ENCODE measurements at places on chromosomes 1 and 21.
A peak's percentile ranks its signal among the peaks of the same experiment; 100 is the strongest.

DNA sequence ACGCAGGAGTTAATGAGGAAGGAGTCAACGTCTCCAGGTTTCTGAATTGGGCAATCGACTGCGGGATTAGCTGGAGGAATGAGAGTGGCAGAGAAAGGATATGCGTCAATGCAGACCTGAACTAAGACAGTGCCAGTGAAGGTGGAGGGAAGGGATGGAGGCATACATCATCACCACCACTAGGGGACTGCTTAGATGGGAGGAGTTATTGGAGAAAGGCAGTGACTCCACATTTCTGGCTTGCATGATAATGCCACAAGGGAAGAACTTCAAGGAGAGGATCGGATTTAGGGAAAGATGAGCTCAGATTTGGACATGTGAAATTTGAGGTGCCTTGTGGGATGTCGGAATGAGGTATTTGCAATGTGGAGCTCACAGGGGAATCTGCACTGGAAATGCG, 17.5 kb downstream of the VASH2 start:
- DNase-seq: peak; percentile 80

- DNase-seq: peak; percentile 98
Measured at GRCh38 chr1:115277276-115277675, 60.8 kb downstream of the NGF start.

DNA sequence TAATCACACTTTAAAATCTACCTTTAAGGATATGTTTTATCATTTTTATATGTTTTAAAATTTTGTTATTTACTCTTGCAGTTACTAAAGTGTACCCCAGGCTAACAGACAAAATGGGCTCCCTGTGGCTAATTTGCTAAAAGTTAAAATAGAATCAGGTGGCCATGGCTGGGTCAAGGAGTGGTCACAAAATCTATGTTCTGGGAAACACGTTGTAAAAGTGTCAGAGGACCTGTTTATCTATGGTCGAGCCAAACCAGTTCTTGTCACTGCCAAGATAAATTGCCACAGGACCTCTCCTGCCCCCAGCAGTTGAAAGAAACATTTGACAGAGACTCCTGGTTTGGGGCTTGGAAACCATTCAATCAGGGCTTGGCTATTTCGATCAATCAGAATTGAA, 21.2 kb upstream of the TTLL7 start:
- DNase-seq: no peak

GRCh38 chr1:44934791-44935190, 51.6 kb downstream of the EIF2B3 start:
- DNase-seq: no peak

DNA sequence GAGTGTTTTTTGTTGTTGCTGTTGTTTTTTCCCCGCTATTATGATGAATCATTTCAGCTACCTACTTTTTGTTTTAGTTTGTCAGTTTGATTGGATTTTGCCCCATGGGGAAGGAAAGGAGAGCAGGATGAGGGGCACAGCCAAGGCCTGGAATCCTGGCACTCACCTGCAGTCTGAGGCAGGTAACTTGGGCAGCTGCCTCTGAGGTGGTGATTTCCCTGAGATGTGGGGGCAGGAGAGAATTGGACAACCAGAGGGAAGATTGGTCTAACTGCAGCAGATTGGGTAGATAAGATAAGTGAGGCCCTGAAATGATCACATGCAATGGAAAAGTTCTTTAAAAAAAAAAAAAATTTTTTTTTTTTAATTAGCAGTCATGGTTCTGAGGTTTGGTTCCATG, 1.5 kb upstream of the LAX1 start:
- DNase-seq: no peak

GRCh38 chr1:150309758-150310508, 11.4 kb upstream of the PRPF3 start:
- DNase-seq: no peak

DNA sequence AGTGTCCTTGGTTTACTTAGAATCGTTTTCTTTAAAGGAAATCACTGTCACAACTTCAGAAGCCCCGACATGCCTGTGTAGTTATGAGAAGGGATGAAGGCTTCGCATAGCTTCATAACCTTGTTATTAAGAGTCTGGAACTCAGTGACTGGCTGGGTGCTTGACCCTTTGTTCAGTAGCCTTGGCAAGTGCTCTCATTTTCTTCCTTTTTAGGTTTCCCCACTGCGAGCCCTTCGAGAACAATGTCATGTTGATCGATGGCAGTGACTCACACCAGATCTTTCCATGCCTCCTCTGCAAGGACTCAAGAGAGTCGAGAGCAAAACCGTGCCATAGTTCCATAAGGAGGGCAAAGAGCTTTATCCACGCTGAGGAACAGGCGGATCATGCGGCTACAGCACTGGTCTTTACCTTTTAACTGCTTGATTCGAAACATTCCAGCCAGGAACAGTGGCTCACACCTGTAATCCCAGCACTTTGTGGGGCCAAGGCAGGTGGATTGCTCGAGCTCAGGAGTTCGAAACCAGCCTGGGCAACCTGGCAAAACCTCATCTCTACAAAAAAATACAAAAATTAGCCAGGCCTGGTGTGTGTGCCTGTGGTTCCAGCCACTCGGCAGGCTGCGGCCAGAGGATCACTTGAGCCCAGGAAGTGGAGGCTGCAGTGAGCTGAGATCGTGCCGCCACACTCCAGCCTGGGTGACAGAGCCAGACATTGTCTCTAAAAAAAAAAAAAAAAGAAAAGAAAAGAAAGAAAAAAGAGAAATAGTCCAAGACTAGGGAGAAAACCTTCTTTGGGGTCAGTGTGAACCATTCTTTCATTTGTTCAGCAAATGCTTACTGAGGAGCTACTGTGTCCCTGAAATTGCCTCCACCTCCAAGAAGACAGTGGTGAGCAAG, 95.4 kb upstream of the ERRFI1 start:
- peak; percentile 69 for DNase-seq

- no peak for DNase-seq
Measured at GRCh38 chr1:15358565-15359133, 51.0 kb upstream of the EFHD2 start.

DNA sequence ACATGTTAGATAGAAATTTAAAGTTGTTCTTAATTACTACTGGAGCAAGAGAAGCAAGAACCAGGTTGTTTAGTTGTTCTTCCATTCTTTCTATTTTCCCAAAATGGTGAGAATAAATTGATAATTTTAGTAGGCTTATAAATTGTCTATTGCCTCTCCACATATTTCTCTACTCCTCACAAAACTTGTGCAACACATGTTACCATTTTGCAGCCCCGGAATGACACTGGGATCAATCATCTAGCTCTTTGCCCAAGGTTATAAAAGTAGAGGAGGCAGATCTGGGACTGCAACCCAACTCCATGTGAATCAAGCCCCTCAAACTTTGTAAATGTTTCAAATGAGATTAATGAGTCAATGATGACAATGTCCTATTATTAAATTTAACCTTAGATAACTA, 34.9 kb downstream of the PRMT6 start:
- DNase-seq: no peak

DNA sequence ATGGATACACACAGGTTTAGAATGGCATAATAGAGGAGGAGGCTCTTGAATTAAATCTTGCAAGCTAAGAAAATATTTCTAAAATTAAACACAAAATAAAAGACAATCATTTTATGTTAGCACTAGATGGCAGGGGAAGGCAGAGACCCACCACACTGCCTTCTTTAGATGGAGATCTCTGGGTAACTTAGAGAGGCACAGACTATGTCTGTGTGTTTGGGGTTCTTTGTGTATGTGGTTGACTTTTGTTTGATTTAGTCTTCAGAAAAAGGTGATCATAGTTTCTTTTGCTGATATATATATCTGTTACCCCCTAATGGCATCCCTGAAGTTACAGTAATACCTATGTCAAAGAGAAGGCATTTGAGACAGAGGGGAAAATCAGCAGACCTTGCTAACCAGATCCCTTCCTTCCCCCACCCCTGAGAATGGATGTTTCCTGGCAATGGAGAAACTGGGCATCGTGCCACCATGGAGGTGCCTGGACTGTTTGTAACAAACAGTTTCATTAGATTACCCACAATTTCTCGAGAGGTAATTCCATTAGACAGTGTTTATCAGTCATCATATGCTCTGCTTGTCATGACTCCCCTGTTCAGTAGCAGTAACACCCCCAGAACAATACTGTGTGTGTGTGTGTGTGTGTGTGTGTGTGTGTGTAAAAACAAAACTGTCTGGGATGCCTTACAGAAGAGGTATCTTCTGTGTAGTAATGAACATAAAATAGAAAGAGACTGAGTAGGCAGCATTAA, 228.3 kb upstream of the DEPDC1 start:
- no peak for DNase-seq

GRCh38 chr1:156709757-156710489, 4.5 kb upstream of the CRABP2 start:
- peak; percentile 48 for DNase-seq

- no peak for DNase-seq
Measured at GRCh38 chr21:14559102-14559501, 13.0 kb upstream of the SAMSN1 start.
